ENCODE measurements at places on chromosomes 7 and 10. TPM values are rescaled to one million over a fixed set of nuclear protein-coding genes. Genes with fewer than 3 reads are reported as not detected.

CALHM1 gene
- total RNA-seq = not detected

HOXA11 gene
- not detected for total RNA-seq

ASAH2 gene
- 0.42 TPM for total RNA-seq

ASB10 gene
- not detected for total RNA-seq

SEMA3E gene
- 20.4 TPM for total RNA-seq

BTBD16 gene
- not detected for total RNA-seq

NKX1-2 gene
- not detected for total RNA-seq

FIGNL1 gene
- total RNA-seq = 3.9 TPM

TAS2R3 gene
- not detected for total RNA-seq

PANK1 gene
- total RNA-seq = 2.0 TPM

ITGB8 gene
- total RNA-seq = 22.7 TPM

PRLHR gene
- 1.9 TPM for total RNA-seq

ORC5 gene
- 36.6 TPM for total RNA-seq

LAMB1 gene
- total RNA-seq = 236 TPM

GPR158 gene
- total RNA-seq = 0.06 TPM

PIP gene
- not detected for total RNA-seq

RBP3 gene
- total RNA-seq = 0.06 TPM

CALML3 gene
- not detected for total RNA-seq

TUBAL3 gene
- total RNA-seq = 0.52 TPM

CNNM2 gene
- 5.4 TPM for total RNA-seq

CALN1 gene
- total RNA-seq = 0.06 TPM

SORCS1 gene
- 9.6 TPM for total RNA-seq

TMEM140 gene
- 21.2 TPM for total RNA-seq

CALCR gene
- not detected for total RNA-seq

CYP2C19 gene
- not detected for total RNA-seq

DOCK4 gene
- total RNA-seq = 25.3 TPM

ERVW-1 gene
- not detected for total RNA-seq

MYH16 gene
- total RNA-seq = not detected

PTPN20 gene
- 2.3 TPM for total RNA-seq

TAS2R41 gene
- not detected for total RNA-seq

SUGCT gene
- 7.8 TPM for total RNA-seq

NPY4R gene
- not detected for total RNA-seq

Data from esophagus muscularis mucosa (tissue), 4 donors.